ENCODE measurements at places on chromosomes 1 and 21.
A peak's percentile ranks its signal among the peaks of the same experiment; 100 is the strongest.

DNA sequence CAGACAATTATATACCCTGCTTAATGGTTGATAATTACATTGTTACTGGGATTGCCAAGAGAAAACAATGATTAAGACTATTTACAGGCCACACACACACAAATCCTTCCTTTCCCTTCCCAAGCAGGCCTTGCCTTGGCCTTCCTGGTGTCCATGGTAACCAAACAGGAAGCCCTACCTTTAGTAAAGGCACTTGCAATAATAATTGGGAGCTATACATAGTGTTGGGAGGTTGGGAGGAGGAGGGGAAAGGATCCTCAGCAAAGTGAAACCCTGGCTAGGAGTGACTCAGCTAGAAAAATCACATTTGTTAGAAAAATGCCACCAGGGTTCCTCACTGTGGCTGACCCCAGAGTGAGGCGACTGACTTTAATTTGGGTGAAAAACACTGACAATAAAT, 122.3 kb upstream of the ADAR start:
- no peak for DNase-seq

GRCh38 chr1:216884614-216885229, 161.5 kb upstream of the ESRRG start:
- no peak for DNase-seq

GRCh38 chr1:195740862-195741261, 867.4 kb downstream of the KCNT2 start:
- DNase-seq: no peak

DNA sequence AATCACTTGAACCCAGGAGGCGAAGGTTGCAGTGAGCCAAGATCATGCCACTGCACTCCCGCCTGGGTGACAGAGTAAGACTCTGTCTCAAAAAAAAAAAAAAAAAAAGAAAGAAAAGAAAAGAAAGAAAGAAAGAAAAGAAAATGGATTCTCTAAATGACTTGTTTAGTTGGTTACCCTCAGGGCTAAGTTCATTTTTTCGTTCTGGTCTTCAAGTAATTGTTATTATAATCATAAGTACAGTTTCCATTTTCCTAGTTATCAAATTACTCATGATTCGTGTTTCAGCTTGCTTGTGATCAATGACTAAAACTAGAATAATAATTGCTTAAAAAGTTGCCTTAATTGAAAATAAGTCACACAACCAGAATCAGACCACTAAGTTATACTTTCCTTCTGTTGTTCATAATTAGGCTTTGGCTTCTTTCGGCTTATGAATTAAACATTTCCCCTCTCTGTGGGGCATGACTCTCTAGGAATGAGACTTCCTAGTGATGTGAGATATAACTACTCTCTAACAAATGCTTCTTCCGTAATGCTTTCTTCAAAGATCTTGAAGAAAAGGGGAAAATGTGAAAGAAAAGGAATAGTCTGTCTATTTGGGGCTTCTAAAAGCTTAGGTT, 9.6 kb upstream of the RLF start:
- no peak for DNase-seq

- DNase-seq: peak; percentile 79
These were observed at the start of gene AMIGO1 for GRCh38 chr1:109509176-109510134. AMIGO1 (minus strand) TSS chr1:109509727; CDS start chr1:109508912, 815 bp downstream.

- no peak for DNase-seq
These were observed 93.6 kb upstream of the SMYD2 start for GRCh38 chr1:214187121-214187900.

- DNase-seq: no peak
These were observed 90.5 kb downstream of the BEND5 start for GRCh38 chr1:48686159-48686558.

DNA sequence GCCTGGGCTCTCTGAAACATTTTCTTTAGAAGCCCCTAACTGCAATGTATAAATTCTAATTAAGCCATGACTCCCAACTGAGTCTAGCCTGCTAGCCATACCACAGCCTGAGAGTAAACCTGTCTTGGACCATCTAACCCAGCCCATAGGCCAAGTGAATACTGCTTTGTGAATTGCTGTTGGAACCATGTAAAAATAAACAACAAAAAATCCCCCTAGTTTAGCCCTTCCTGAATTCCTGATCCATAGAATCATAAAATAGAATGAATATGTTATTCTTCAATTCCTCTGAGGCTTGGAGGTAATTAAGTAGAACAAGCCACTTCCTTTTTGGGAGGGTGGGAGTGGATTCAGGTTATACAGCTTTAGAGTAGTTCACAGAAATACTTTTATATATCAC, 1496.4 kb downstream of the MRPL39 start:
- no peak for DNase-seq

- DNase-seq: no peak
These were observed 320.3 kb upstream of the ADGRL4 start for GRCh38 chr1:79326875-79327274.

DNA sequence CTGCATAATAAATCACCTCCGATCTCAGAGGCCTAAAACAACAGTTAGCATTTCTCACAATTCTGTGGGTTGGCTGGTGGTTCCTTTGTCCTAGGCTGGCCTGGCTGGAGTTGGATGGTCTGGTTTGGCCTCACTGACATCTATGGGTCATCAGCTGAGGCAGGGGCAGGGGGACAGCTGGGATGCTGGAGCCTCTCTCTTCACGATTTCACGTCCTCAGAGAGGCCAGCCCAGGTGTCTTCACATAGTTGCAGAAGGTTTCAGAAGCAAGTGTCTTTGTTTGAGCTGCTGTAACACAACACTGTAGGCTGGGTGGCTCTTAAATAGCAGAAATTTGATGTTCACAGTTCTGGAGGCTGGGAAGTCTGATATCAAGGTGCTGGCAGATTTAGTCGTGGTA, 155.5 kb upstream of the CACNA1E start:
- DNase-seq: no peak

DNA sequence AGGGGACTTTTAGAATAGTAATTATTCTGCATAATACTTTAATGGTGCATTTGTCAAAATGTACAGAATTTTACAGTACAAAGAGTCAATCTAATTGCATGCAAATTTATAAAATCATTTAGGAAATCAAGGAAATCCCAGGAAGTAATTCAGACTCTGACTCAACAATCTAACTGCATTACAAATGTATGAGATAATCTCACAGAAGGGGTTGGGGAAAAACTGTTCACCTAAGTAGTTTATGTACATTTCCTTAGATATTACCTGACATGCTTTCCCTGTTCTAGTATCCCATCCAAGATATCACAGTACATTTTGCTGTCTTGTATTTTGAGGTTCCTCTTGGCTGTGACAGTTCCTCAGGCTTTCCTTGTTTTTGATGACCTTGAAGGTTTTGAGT, 4.7 kb downstream of the CRB1 start:
- no peak for DNase-seq

GRCh38 chr1:93573940-93574469, 107.6 kb downstream of the BCAR3 start:
- DNase-seq: no peak

DNA sequence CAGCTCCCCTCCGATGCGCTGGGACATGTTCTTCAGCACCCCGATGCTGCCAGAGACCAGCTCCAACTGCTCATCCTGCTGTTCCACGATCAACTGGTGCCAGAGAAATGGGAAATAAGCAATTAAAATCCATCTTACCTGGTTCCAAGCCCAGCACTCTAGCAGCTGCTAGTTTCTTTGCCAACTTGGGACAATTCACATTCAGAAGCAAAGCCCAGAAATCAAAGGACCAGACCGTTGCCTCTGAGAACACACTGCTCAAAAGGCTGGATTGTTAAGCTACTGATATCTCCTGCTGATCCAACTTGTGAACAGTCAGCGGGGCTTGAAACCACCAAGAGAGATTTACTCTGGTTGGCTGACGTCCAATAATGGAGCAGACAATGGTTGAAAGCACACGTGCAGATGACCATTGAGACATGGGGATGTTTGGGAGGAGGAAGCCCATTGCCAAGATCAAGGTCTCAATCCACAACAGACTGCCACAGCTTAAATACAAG, 34.4 kb downstream of the STX6 start:
- DNase-seq: no peak

- DNase-seq: no peak
These were observed 116.4 kb downstream of the SYT2 start for GRCh38 chr1:202593845-202594244.

DNA sequence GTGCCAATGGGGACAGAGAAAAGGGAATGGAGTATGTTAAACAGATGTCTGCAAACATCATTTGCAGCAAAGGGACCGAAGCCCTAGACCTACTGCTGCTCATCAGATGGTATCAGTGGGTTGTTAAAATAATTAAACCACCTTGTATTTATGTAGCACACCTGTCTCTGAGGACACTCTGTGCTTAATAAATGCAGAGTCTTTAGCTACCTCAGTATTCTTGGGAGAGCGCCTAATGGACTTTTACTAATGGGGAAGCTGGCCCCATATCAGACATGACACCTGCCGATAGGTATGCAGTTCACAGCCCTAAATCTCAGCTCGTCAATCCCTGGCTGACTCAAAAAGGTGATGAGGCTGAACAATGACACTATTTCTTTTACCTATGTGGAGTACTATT, 54.4 kb downstream of the SYT6 start:
- no peak for DNase-seq

GRCh38 chr1:57597036-57597435, 173.2 kb upstream of the DAB1 start:
- no peak for DNase-seq

GRCh38 chr1:58805716-58806571, 22.1 kb upstream of the JUN start:
- no peak for DNase-seq

GRCh38 chr1:3881193-3881480, 18.9 kb downstream of the C1orf174 start:
- DNase-seq: no peak

DNA sequence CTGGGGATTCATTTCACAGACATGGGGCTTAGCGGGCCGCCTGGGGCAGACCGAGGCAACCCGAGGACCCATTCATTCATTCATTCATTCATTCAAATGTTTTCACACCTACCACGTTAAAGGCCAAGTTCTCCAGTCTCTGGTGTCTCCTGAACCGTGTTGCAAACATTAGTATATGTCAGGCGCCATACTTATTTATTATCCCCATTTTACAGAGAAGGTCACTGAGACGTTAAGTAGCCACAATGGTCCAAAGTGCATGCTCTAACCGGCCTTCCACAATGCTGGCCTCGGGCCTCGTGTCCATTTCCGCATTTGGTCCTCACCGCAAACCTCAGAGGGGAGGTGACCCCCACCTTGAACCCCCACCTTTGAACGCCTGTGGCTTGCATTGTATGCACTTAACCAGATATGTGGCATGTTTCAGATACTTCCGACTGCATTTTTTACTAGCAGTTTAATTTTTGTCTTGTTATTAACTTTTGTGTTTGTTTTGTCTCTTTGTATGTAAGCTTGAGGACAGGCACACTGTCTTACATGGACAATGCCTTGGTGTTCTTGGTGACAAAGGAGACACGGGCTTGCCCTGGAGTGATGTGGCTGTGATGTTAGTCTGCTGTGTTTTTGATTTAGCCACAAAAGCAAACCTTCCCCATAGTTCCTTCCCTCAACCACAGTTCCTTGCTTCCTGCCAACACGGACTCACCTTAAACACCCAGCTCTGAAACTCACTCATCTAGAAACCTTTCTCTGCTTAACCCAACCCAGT, 1.2 kb upstream of the IFFO2 start:
- DNase-seq: no peak

- DNase-seq: no peak
These were observed at the start of gene F11R for GRCh38 chr1:161020509-161021164. F11R (minus strand) TSS chr1:161021152; CDS start chr1:161021073, 79 bp downstream.

GRCh38 chr1:25197235-25197975, 34.9 kb downstream of the SYF2 start:
- DNase-seq: no peak

DNA sequence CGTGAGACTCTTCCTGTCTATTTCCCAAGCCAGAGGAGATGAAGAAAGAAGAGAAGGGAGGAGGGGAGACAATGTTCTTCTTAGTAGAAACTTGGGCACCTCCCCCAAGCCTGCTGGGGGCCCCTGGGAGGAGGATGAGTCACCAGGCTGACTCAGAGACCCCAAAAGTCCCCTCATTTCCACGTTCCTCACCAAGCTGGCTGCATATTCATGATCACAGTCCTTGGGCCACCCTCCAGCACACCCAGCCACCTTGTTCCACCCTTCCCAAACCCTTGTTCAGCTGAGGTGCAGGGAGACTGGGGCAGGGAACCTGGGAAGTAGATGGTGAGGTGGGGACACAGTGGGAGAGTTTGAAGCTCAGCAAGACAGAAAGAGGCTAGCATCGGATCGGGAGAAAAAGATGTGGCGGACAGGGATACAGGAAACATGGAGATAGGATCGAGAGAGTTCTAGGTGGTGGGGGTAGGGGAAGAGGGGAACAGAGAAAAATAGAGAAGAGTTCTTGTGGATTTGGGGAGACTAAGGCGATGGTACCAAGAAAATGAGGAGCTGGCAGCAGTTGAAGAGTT, 712 bp downstream of the RAB13 start:
- DNase-seq: peak; percentile 83

DNA sequence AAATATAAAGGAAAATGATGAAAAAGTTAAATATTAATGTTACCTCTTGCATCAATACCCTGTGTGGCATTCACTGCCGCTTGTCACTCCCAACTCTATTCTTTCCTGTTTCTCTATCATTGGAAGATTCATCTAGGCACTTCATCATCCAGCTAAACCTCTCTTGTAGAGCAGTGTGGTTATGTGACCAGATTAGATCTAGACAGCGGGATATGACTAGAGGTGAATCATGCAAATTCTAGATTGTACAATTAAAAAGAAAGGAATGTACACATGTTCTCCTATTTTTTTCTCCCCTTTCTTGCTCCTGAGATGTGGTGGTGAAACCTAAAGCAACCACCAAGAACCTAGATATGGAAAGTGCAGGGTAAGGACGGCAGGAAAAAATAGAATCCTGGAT, 174.1 kb downstream of the LBR start:
- DNase-seq: peak; percentile 73

DNA sequence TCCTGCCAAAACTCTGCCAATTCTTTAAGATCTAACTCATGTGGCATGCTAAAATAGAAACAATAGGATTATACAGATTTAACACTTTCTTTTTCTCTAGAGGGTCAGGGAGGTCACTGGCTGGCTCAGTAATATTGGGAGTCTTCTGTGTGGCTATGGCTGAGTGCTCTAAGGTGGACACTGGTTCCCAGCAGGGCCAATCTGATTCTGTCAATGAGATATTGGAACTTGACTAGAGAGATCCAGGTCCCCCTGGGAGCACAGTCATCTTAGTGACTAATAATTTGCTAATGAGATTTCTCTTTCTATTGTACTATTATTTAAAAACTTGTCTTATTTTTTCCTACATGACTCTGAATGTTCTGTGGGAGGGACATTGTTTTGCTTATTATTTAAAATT, 69.1 kb upstream of the ZP4 start:
- no peak for DNase-seq

DNA sequence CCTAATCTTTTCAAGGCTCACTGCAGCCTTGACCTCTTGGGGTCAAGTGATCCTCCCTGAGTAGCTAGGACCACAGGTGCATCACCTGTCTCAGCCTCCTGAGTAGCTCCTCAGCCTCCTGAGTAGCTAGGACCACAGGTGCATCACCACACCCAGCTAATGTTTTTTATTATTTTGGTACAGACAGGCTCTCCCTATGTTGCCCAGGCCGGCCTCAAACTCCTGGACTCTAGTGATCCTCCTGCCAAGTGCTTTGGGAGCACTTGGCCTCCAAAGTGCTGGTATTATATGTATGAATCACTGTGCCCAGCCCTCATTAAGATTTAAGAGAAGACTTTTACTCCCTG, 58.5 kb upstream of the S1PR1 start:
- no peak for DNase-seq
